ENCODE measurements at places on chromosomes 5 and 9.
A peak's percentile ranks its signal among the peaks of the same experiment; 100 is the strongest.

- peak; percentile 91 for DNase-seq
Measured at GRCh38 chr9:127838375-127839078, 15.9 kb downstream of the ENG start.

DNA sequence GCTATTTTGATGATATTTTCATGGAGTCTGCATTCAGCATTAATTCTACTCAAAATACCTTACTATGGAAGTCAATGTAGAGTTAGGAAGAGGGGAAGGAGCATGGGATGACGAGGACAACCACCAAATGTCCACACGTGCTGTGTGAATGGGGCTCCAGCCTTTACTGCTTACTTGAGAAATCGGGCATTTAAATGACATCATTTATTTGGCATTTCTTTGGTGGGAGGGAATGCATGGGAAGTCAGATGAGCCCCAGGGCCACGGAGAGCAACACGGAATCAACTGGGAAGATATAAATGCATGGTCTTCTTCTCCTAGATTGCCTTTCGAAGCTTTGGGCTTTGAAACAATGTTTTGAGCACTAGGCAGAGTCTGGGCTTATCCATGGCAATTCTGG, 458.5 kb upstream of the KLF4 start:
- no peak for DNase-seq

DNA sequence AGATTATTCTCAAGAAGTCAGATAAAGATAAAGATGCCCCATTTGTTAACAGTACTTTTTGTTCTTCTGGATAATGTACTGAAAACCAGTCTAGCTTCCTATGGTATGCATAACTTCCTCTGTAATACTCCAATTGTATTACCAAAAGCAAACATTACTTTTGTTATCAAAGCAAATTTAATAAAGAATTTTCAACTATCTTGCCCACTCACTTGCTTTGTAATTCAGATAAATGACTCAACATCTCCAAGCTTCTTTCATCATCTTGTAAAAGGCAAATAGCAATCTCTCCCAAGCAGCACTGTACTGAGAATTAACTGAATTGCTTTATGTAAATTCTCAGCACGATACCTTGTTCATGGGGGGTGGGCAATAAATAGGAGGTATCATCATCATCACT, 98.3 kb downstream of the NFIB start:
- DNase-seq: peak; percentile 78

DNA sequence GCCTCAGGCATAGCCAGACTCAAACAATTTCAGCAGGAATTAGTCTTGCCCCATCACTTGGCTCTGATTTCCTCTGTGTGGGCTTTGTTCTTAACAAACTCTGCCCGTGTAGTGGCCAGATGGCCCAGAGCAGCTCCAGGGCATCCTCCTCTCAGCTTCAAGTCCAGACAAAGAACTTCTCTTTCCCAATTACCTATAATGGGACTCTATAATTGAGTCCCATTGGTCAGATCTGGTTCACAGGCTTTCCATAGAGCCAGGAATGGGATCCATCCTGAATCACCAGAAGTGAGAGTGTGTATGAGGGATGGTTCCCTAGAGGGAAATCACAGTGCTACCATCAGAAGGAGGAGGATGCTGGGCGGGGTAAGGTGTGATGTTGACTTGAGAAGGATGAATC, 515.8 kb downstream of the KIF4B start:
- no peak for DNase-seq

DNA sequence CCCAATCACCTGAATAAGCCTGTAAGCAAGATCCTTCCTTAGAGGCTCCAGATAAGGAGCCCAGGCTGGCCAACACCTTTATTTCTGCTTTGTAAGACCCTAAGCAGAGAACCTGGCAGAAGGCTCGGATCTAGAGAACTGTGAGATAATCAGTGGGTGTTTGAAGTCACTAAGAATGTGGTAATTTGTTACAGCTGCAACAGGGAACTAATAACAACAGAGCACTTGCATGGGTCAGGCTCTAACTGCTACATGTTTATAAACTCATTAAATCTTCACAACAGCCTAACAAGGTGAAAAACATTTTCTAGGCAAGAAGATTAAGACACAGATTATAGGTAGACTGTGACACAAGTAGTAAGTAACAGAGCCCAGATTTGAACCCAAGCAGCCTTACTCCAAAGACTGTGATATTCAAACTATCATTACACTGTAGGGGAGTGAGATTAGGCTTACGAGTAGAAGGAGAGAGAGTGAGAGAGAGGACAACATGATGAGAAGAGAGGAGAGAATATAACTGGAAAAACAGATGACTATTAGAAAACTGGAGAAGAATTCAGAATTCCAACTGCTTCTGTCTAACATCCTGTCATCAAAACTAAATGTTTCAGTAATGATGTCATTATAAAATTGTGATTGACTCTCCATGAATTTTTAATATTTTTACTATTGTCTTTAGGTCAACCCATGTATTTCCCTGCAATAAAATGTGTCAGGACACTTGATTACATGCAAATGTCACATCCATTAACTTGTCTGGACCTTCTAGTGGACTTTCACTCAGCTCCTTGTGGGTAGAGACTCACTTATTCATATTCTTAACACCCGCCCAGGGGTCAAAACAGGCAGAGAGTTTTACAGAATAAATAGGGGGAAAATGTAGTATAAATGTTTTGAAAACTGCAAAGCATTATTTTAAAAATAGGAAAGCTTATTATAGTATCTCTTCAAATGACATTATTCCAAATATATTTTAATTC, 290.9 kb upstream of the RGMB start:
- no peak for DNase-seq

GRCh38 chr5:8633259-8633658, 764.3 kb downstream of the MTRR start:
- no peak for DNase-seq

DNA sequence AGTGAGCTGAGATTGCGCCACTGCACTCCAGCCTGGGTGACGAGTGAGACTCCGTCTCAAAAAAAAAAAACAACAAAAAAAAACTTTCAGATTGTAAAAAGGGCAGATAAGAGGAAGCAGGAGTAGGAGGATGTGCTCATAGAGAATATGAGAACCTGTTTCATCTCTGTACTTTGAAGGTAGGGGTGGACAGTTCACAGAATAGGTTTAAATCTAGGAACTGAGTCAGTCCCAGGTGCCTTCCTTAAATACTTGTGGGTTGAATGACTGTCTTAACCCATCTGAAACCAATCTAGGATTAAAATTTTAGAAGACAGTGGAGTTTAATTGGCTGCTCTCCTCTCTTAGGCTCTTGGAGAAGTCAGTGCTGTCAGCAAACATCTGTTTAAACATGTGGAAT, 12.4 kb downstream of the POLK start:
- peak; percentile 4 for DNase-seq

DNA sequence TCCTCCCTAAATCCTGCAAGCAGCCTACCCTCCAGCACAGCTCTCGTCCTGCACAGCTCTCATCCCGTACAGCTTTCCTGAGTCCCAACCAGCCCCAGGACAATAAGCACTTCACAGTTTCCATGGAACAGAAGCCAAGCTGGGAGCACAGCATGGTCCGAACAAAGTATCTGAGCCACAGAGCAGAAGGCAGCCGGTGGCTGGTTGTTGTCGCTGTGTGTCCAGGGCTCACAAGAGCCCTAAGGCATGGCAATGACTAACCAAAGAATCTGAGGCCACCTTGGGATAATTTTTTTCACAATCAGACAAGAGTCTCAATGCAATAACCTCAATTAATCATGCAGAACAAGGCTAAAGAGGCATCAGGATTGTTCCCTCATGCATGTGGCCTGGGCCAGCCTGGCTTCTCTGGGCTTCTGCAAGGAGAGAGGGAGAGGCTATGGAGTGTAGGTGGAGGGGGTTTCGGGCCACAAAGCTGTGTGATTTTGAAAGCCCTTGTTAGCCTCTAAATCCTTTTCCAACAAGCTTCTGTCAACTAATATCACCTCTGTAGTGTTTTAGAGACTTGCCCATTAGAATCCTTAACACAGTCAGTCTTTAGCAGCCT, 323.4 kb downstream of the PIK3R1 start:
- DNase-seq: no peak

DNA sequence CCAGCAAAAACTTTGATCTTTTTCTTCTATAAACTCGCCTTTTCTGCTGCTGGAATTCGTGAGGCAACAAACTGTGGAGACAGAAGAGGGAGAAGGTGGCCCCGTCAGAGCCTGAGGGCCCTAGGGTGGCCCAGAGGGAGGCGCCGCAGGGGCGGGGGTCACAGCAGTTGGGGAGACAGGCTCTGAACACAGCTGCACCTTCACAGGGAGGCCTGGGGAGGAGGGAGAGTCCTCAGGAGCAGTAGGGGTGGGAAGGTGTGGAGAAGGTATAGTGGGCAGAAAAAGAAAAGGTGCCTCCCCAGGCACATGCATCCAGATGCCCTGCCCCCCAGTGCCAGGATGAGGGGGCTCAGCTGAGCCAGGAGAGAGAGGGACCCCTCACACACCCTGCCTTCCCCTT, 15.1 kb downstream of the PHF19 start:
- no peak for DNase-seq

DNA sequence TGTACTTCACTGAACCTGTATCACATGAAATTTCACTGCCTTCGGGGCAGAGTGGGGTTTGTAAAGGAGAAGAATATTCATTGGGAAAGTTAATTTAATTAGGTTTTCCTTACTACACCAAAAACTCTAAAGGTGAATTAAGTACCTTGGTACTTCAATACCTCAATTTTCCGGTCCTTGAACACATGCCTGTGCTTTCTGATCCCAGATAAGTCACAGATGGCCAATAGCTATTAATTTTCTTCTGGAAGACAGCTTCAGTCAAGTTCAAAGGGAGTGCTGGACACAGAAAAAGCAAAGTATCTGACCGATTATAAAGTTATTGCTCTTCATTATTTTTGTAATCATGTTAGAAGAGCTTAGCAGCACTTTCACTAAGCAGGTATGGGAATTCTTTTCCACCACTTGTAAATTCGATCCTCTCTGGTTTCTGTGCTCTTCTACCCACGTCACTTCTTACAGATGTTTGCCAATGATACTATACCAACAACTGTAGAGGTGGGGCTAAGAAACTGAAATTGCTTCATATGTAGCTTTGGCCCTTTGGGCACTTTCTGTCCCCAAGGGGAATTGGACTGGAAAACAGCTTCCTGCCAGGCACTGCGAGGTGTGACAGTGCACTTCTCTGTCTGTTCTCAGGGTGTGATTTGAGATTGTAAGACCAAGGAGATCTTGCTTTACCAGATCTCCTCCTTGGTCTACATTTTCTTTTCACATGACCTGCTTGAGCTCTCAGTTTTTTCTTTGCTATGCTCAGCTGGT, 164.0 kb downstream of the CCDC192 start:
- no peak for DNase-seq

DNA sequence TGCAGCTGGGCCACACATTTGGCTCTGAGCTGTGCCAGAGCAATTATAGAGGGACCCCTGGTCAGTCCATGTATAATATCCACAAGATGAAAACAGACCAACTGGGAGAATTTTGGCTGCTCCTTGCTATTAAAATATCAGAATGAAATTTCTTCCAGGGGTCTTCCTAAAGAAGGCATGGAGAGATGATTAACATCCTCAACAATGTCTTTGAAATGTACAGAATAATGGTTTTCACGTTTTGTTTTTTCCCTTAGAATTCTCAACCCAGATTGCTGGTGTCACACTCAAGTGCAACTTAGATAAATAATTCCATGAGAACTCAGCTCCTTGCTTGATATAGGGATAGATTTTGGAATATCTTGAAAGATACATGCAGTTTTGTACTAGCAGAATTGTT, 148.3 kb upstream of the SLC24A2 start:
- no peak for DNase-seq

- DNase-seq: no peak
Measured at GRCh38 chr9:131636593-131636992, 91.3 kb downstream of the PRRT1B start.

GRCh38 chr5:121408778-121409177, 442.9 kb upstream of the FTMT start:
- no peak for DNase-seq

DNA sequence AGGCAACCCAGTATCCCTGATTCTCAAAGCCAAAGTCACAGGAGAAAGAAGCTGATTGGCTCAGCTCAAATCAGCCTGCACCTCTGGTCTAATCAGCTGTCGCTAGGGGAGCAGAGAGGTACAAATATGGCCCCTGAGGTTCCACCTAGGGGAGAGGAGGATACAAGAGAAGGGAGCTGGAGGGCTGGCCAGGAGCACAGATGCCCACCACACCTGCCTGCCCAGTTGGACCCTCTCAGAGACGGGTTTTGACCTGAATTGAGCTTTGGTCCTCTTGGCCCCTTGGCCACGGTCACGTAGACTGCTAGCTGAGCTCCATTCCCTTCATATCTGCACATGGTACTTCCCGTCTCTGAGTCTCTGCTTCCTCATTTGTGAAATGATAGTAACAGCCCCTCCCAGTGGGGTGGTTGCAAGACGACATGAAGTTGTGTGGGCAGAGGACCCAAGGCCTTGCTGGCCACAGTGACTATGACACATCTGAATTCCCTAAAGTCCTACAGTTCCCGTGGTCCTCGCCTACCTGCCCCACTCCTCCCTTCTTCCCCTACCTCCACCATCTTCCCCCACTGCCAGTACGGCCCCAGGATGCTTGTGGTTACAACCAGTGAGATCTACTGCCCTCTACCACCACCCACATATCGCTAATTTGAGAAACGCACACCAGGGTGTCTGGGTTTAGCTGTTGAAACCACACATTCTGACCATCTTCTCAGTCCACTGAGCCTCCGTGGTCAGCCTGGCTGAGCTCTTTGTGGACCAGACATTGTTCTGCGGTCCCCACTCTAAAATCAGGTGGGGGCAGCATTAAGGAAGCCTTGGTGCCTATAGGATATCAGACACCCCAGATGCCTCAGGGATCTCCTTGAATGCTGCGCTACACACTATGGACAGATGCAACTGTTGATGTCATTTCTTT, 60.3 kb upstream of the NEK6 start:
- no peak for DNase-seq

- DNase-seq: no peak
Measured at GRCh38 chr9:130227833-130228232, 37.7 kb upstream of the HMCN2 start.

Data from iris pigment epithelial cell (primary cell).